ENCODE measurements at places on chromosomes 12 and 14. TPM values are rescaled to one million over a fixed set of nuclear protein-coding genes. Genes with fewer than 3 reads are reported as not detected.

The CMA1 gene
- polyA plus RNA-seq: 0.56 TPM

The IL26 gene
- not detected for polyA plus RNA-seq

The SERPINA5 gene
- 9.4 TPM for polyA plus RNA-seq

The SLC6A13 gene
- 60.0 TPM for polyA plus RNA-seq

The TESPA1 gene
- polyA plus RNA-seq: 0.30 TPM

The NYNRIN gene
- 44.1 TPM for polyA plus RNA-seq

The FAM90A1 gene
- polyA plus RNA-seq: 3.1 TPM

The FSCB gene
- not detected for polyA plus RNA-seq

DNA sequence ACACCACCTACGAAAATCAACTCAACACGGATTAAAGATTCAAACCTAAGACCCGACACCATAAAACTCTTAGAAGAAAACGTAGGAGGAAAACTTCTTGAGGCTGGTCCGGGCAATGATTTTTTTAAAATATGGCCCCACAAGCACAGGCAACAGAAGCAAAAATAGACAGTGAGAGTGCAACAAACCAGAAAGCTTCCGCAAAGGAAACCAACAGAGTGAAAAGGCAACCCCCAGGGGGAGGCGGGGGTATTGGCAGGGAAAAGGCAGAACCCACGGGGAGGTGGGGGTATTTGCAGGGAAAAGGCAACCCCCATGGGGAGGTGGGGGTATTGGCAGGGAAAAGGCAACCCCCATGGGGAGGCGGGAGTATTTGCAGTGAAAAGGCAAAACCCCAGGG is 20.5 kb upstream of the FBRSL1 start:
- DNase-seq: no peak

GRCh38 chr14:25237845-25238244 is 187.9 kb upstream of the STXBP6 start:
- DNase-seq: no peak

GRCh38 chr12:49805409-49805808 is 22.8 kb downstream of the NCKAP5L start:
- no peak for DNase-seq

GRCh38 chr14:32703183-32703621 is 235.5 kb upstream of the NPAS3 start:
- peak; percentile 26 for DNase-seq

GRCh38 chr14:22337938-22338337 is 251.1 kb downstream of the DAD1 start:
- DNase-seq: no peak

- DNase-seq: no peak
Measured at GRCh38 chr12:19288161-19288560, 151.1 kb upstream of the AEBP2 start.

DNA sequence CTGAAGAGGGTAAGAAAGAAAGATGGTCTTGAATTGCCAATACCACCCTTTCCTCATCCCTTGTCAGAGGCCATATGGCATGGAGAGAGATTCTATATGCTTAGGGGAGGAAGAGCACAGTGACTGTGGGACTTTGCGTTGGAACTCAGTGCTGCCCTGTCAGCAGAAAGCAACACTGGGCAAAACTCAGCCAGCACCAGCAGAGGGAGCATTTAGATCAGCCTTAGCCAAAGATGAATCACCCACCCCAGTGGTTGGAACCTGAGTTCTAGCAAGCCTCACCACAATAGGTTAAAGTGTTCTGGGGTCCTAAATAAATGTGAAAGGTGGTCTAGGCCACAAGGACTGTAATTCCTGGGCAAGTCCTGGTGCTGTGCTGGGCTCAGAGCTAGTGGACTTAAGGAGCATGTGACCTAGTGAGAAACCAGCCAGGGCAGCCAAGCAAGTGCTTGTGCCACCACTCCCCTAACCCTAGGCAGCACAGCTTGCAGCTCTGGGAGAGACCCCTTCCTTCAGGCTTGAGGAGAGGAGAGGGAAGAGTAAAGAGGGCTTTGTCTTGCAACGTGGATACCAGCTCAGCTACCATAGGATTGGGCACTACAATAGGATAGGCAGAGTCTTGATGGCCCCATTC is 11.4 kb upstream of the BCAT1 start:
- DNase-seq: no peak

GRCh38 chr12:90045559-90045958 is 336.9 kb upstream of the ATP2B1 start:
- no peak for DNase-seq

DNA sequence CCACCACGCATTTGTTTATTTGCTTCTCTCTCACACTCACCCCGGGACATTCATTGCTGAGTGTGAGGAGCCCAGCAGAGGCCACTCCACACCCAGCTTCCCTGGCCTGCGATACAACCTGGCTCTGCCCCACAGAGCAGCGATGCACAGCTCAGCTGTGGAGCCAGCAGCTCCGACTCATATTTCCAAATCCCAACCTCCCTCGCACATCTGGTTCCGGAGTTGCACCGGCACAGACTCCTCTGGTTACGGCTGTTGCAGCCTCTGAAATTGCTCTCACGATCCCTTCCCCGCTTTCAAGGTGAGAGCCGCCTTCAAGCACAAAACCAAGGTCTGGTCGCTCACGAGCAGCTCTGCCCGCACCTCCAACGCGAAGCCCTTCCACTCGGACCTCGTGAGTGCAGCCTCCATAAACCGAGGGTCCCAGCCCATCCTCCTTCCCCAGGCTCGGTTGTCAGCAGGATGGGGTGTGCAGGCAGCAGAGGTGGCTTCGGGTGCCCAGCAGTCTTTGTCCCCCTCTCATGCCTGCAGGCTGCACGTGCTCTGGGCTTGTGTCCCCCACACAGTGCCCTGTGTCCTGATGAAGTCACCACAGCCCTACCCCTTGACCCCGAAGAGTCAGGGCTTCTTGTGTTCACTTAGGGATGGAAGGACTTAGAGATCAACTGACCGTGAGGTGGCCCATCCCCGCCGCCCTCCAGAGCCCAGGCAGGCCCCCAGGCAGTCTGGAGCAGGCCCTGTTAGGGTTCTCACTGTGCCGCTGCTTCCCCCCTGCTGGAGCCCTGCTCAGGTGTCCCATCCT is 184.3 kb downstream of the ADGRD1 start:
- DNase-seq: peak; percentile 88

GRCh38 chr12:46386877-46387629 is 14.5 kb upstream of the SLC38A2 start:
- no peak for DNase-seq

- DNase-seq: no peak
Measured at GRCh38 chr12:59657266-59657665, 61.4 kb downstream of the SLC16A7 start.

GRCh38 chr14:20493634-20494033 is 11.7 kb upstream of the RNASE10 start:
- no peak for DNase-seq

DNA sequence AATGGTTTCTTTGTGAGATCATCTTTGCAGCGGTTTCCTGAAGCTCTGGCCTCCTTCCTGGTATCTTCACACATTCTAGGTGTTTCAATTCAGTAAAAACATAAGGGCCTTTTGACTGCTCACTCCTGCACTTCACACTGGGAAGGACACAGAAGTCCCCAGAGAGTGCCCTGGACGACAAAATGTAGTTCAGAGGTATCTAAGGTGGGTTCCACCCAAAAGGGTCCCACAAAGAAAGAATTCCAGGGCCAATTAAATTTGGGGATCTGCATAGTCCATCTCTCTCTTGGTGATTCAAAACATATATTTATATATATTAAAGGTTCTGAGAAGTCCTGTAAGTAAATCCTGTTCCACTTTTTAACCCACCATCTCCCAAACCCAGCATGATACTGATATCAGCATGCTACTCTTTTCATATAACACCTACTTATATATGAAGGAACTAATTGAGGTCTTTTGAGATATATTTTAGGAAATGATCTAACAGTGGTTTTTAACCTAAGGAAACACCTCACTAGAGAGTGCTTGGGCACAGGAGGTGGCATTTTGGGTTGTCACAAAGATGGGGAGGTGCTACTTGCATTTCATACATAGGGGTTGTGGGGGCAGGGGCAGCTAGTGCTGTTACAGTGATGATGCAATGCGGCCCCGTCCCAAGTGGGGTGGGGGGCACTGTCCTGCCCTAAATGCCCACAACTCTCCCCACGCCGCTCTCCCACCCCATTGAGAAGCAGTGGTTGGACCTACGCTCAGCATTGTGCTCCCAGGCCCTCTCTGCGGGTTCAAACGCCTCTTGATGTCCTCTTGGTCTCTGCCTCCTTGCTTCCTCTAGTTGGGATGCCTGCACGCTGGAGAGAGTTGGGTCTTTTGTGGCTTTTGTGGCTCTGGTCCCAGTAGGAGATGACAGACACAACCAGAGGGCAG is 109.4 kb downstream of the ARF6 start:
- DNase-seq: no peak

DNA sequence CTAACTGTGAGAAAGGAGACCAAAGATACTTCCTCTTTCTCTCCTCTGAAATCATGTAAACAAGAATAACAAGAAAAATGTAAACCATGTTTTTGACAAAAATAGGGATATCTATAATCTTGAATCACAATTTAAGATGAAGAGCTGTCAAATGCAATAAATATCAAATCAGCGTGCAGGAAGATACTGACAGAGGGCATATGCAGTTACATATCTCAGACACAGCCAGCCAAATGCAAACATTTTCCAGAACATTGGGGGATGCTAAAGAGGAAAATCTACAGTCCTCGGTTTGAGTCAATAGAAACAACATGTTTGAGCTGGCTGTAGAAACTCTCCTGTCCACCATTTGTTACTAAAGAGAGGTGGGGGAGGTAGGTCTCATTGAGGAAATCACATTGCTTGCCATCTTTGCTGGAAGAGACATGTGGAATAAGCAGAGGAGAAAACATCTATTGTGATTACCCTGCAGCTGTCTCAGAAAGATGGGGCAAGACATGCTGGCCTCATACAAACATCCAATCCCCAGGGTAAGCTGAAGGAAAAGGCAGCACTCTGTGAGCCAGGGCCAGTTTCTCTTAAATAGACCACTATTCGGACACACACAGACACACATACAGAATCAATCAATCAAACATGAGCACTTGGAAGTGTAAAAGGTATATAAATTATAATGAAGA is 43.5 kb downstream of the CNTN1 start:
- DNase-seq: no peak

DNA sequence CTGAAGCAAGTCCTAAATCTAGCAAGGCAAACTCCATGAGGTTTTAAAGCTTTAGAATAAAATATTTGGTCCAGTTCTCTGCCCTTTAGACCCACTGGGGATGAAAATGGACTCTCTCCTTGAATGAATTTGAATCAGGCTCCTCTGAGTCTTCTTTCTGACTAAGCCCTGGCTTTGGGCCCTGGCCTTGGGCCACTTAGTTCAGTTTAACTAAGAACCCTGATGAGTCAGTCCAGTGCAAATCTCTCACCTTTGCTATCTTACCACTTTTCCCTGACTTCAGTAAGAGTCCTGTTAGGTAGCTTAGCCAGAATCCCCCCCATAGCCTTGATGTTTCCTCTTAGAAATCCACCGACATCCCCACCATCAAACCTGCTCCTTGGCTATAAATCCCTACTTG is 427.5 kb downstream of the SNAPC1 start:
- DNase-seq: no peak

DNA sequence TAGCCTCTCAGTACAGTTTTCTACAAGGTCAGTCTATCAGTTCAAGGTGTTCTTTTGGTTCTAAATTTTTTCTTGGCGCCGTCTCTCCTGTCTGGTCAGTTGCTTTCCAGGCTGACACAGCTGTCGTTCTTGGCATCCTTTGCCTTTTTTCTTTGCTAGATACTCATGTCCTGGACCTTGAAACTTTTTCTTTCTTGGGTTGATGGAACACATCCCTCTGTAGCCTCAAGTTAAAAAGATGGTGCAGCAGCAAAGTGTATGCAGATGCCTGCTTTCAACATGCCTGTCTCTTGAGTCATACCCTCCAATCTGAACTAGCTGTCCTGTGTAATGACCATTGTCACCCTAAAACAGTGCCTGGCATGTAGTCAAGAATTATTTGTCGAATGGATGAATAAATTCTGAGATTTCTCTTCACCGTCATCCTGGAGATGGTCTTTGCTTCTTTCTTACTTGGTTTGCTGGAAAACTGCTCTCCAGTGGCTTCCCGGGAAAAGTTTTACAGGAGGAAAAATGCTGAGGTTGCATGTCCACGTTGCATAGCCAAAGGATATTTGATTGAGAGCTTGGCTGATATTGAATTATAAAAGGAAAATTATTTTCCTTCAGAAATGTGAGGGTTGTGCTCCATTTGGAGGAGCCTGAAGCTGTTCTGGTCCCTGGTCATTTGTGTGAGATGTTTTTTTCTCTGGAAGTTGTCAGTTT is 4.6 kb downstream of the NYNRIN start:
- no peak for DNase-seq
